NCI-H774 (cell line): ENCODE measurements at places on chromosomes 3 and 15.

- no peak for DNase-seq
These were observed 21.4 kb upstream of the CSPG4 start for GRCh38 chr15:75733761-75734651.

GRCh38 chr3:193021506-193022010 lies 103.9 kb upstream of the MB21D2 start:
- no peak for DNase-seq

GRCh38 chr3:141643796-141644195 lies 94.3 kb upstream of the RNF7 start:
- no peak for DNase-seq

DNA sequence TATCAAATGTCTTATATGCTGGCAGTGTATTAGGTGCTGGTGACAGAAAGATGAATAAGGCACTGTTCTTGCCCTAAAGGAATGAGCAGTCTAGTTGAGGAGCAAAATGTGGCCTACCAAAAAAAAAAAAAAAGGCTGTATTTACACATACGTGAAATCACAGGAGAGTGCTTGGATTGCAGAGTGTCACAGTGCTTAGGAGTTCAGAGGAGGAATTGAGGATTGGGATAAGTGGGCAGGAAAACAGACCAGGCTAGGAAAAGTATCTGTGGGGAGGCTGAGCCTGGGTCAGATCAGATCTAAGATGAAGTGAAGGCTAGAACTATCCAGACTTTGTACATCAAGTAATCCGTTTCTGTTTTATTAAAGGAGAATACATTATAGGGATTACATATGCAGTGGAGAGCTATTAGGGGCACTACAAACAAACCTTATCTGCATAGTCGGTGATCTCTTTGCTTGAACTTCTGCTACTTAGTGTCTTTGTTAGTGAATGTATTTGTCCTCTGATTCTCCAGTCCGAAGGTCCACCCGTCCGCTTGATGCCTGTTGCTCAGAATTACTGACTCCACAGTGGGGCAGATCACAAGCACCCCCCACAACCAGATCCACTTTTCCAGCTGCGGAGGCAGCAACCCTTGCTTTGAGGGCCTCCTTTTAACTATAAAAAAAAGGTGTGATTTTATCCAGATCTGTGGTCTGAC lies 80.0 kb downstream of the FNDC3B start:
- DNase-seq, result no peak

DNA sequence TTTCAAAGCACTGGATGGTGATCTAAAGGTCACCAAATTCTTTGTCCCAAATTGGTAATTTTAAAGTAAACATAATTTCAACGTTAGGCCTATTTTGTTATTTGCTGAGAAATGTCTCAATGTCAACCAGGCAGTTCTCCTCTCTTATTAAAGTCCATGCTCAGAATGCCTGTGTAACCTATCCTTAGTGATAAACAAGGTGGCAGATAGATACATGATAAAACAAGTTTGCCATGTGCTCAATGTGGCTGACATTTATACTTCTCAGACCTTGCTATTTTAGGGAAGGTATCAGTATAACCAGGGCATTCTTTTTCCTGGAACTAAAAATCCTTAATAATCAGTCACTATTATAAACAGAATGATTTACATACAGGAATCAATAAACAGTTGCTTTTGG lies 8.5 kb downstream of the MBNL1 start:
- DNase-seq, result no peak

DNA sequence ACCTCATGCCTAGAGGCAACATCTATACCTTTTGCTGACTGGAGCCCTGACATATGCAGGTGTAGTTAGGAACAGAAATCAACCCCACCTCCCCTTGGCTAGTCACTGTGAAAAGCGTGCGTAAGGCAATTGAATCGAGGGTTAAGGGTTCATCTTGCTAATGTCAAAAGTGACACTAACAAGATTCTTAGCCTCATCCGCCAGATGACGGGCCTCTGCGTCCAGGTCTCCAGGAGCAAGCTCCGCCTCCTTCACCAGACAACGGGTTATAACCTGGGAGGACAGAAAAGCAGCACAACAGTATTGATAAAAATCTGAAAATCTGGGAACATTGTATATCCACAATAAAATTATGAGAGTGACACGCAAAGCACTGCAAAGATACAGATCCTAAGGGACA lies 4.7 kb downstream of the SELENOS start:
- no peak for DNase-seq
